Activated CD4-positive, alpha-beta memory T cell treated with anti-CD3 and anti-CD28 coated beads, Interleukin-2, amount 10 ng/mL, durations not matched to agents 7 days and 5 days (primary cell): ENCODE measurements at places on chromosomes 4 and X.

- DNase-seq = no peak
- H3K27ac ChIP-seq = no peak overlapping the region
- no peak overlapping the region for H3K4me3 ChIP-seq
- no peaks in the 10 kb centered on the region for H3K27me3 ChIP-seq
- H3K4me1 ChIP-seq = no peaks in the 10 kb centered on the region
Measured at GRCh38 chrX:155715141-155715540, 102.4 kb upstream of the TMLHE start.

GRCh38 chr4:108291137-108291536 lies 122.4 kb upstream of the LEF1 start:
- H3K27me3 ChIP-seq = peaks cover 4% of the 10 kb centered on the region
- no peak overlapping the region for H3K27ac ChIP-seq
- H3K36me3 ChIP-seq = no peaks in the 10 kb centered on the region
- no peak for DNase-seq
- H3K4me1 ChIP-seq = no peaks in the 10 kb centered on the region
- no peak overlapping the region for H3K4me3 ChIP-seq

DNA sequence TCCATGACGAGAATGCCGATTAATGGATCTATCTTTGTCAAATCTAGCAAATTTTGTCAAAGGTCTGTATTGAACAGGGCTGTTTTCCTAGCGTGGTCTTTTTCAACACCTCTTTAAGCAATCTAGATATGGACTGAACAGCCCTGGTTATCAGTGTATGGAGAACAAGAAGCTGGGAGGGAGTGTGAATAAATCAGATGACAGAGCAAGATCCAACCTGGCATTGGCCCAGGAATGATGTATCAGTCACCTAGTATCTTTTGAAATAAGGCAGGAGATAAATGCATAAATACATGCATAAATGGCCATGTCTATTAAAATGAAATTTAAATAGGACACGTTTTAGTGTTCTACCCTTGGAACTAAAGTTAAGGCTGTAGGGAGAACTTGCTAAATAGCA lies 15.7 kb upstream of the AP1S2 start:
- no peak overlapping the region for H3K4me3 ChIP-seq
- no peak overlapping the region for H3K27ac ChIP-seq
- no peaks in the 10 kb centered on the region for H3K36me3 ChIP-seq
- H3K4me1 ChIP-seq = no peaks in the 10 kb centered on the region
- DNase-seq = no peak

DNA sequence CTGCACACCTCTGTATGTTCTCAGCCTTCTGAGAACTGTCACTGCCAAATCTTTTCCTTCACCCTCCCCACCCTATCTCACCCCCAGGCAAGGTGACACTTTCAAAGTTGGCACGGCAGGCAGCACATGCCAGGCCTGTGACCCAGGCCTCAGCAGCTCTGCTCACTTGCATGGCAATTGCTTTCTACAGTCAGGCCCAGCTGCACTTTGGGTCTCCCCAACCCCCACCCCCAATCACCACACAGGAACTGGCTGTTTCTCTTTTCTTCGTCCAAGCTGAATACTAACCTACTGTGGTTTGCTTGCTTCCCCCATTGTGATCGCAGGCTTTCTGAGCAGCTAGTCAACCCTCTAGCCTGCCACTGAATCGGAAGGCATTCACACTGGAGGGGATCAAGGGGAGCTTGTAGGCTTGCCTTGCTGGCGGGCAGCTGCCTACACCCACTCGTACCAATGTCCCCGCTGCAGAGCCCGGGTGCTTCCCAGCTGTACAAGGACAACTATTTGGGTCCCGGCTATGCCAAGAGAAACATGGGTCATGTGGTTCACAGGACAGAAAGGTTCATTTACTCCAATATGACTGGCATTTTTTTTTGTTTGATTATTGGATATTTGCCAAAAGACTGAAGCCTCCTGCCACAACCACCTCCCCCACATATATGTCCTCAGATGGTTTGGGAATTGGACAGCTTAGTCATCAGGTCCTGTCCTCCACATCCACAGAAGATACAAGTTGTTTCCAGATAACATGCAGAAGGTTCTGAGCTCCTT lies 28.1 kb downstream of the SLC25A43 start:
- H3K27me3 ChIP-seq = no peaks in the 10 kb centered on the region
- no peak for DNase-seq
- H3K36me3 ChIP-seq = no peaks in the 10 kb centered on the region
- H3K4me3 ChIP-seq = no peak overlapping the region
- H3K27ac ChIP-seq = peak overlapping the region; percentile 31

DNA sequence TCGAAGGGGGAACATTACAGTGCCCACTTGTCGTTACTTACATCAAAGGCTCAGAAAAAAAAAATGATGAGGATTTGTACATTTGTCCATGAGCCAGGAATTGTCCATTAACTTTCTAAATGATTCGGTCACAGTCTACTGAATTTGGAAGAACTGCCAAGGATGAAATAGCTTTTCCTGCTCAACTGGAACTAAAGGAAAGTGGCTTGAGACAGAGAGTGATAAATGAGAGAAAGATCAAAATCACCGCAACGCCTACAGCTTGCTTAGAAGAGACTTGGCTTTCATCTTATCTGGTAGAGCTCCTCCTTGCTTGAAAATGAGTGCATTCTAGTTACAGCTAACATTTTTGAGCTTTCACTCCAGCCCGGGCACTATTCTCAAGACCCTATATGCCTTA lies 55.5 kb upstream of the ADGRG2 start:
- no peaks in the 10 kb centered on the region for H3K27me3 ChIP-seq
- H3K27ac ChIP-seq = no peak overlapping the region
- H3K4me3 ChIP-seq = no peak overlapping the region
- DNase-seq = no peak

GRCh38 chr4:143084566-143084965 lies 100.2 kb upstream of the USP38 start:
- H3K27ac ChIP-seq = no peak overlapping the region
- H3K4me3 ChIP-seq = no peak overlapping the region
- H3K36me3 ChIP-seq = no peaks in the 10 kb centered on the region

- H3K4me1 ChIP-seq = no peaks in the 10 kb centered on the region
- H3K36me3 ChIP-seq = no peaks in the 10 kb centered on the region
- H3K27me3 ChIP-seq = no peaks in the 10 kb centered on the region
- H3K27ac ChIP-seq = no peak overlapping the region
- no peak overlapping the region for H3K4me3 ChIP-seq
Measured at GRCh38 chr4:181960384-181960783, 282.8 kb upstream of the TENM3 start.

DNA sequence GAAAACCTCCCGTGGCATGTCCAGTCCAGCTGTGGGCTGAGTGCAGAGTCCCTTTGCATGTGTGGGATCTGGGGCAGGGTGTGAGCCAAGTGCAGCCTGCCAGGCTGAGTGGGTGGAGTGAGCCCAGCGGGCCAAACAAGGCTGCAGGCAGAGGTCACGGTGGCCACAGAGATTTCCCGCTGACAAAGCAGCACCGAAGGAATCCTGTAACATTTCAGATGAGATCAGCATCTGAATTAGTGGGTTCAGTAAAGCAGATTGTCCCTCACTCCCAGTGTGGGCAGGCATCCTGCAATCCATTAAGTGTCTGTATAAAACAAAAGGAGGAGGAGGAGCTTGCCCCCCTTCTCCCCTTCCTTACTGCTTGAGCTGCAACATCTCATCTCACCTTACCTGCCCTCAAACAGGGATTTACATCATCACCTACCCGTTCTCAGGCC lies 324.4 kb downstream of the FAT4 start:
- no peaks in the 10 kb centered on the region for H3K4me1 ChIP-seq
- H3K4me3 ChIP-seq = no peak overlapping the region
- no peaks in the 10 kb centered on the region for H3K36me3 ChIP-seq
- no peak overlapping the region for H3K27ac ChIP-seq

DNA sequence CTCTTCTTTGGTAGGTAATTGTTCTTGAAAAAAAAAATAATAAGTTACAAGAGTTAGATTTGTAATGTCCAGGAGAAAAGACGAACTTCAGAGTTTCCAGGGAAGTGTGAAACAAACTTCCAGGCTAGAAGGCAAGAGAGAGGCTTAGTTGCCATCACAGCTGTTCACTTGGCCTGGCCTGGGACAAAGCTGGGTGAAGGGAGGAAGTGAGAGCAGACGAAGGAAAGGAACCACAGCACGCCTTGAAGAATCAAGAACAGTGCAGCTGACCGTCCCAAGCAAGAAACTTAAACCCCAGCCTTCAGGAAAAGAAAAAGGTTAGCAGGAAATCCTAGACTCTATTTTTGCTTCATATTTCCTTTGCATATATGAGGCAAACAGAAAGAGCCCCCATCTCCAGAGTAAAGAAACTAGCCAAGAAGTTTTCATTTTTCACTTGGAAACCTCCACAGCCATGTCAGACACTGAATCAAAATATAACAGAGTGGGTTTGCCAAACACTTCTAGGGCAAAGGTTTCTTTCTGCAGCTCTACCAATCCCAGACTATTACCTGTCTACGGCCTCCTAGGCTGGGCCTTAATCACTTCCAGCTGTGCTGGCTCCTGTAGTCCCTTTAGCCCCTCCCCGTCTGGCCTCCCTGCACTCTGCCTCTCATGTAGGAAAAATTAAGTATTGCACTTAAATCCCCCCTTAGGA lies 209.6 kb downstream of the SPATA18 start:
- peaks cover 3% of the 10 kb centered on the region for H3K27me3 ChIP-seq
- no peak overlapping the region for H3K4me3 ChIP-seq
- H3K4me1 ChIP-seq = no peaks in the 10 kb centered on the region
- no peak overlapping the region for H3K27ac ChIP-seq

GRCh38 chrX:106611317-106611678 lies 480 bp upstream of the RADX start:
- H3K27me3 ChIP-seq = no peaks in the 10 kb centered on the region
- H3K36me3 ChIP-seq = no peaks in the 10 kb centered on the region
- H3K4me3 ChIP-seq = peak overlapping the region; percentile 84
- H3K27ac ChIP-seq = peak overlapping the region; percentile 80

GRCh38 chr4:56603297-56603696 lies 77.8 kb downstream of the HOPX start:
- H3K27ac ChIP-seq = no peak overlapping the region
- DNase-seq = no peak
- H3K27me3 ChIP-seq = peaks cover 20% of the 10 kb centered on the region
- H3K36me3 ChIP-seq = no peaks in the 10 kb centered on the region

DNA sequence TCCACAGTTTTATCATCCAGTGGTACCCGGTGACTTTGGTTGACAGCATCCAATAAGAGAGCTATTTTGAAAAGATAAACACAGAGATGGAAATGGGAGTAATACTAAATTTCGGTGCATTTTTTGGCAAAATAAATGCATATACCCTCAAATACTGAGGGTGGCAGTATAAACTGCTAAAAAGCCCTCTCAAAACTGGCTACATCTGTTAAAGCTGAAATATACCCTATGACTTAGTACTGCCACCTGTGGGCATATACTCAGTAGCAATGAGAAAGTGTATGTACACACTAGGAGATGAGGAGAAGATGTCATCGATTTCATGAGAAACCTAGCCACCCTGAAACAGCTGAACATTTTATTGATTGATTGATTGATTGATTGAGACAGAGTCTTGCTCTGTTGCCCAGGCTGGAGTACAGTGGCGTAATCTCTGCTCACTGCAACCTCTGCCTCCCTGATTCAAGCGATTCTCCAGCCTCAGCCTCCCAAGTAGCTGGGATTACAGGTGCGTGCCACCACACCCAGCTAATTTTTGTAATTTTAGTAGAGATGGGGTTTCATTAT lies 12.2 kb upstream of the TMEM128 start:
- no peaks in the 10 kb centered on the region for H3K27me3 ChIP-seq
- no peaks in the 10 kb centered on the region for H3K36me3 ChIP-seq
- H3K27ac ChIP-seq = no peak overlapping the region

- no peak overlapping the region for H3K4me3 ChIP-seq
- no peaks in the 10 kb centered on the region for H3K27me3 ChIP-seq
- no peaks in the 10 kb centered on the region for H3K36me3 ChIP-seq
- DNase-seq = no peak
- no peaks in the 10 kb centered on the region for H3K4me1 ChIP-seq
- no peak overlapping the region for H3K27ac ChIP-seq
Measured at GRCh38 chr4:31995943-31996901, 1276.1 kb downstream of the PCDH7 start.

DNA sequence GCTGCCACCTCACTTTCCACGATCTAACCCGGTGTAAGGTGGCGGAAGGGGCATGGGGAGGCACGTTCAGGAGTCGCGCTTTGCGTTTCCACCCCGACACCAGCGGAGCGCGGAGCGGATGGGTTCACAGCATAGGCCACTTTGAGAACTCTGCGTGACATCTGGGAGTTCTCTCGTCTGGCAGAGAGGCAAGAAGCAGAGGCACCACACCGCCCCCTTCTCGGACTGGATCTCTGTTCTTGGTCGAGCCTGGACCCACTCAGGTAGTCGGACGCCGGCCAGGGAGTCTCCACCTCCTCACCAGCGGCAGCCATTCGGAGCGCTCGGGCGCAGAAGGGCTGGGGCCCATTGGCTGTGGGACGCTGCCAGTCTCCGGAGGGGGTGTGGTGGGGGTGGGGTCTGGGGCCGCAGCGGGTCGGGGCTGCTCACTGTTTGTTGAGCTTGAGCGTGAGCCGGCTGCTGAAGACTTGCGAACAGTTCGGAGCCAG lies at the start of gene DACH2:
DACH2 (plus strand) TSS at position 428 of the 488 bp plus-strand sequence.
- no peak within 1 kb of the TSS for H3K27ac ChIP-seq
- H3K4me1 ChIP-seq = no peaks in the 10 kb centered on the region
- DNase-seq = peak; percentile 32

GRCh38 chr4:6377626-6378492 lies 94.6 kb downstream of the PPP2R2C start:
- peaks cover 15% of the 10 kb centered on the region for H3K27me3 ChIP-seq
- no peak overlapping the region for H3K27ac ChIP-seq
- H3K36me3 ChIP-seq = no peaks in the 10 kb centered on the region
- no peak for DNase-seq

DNA sequence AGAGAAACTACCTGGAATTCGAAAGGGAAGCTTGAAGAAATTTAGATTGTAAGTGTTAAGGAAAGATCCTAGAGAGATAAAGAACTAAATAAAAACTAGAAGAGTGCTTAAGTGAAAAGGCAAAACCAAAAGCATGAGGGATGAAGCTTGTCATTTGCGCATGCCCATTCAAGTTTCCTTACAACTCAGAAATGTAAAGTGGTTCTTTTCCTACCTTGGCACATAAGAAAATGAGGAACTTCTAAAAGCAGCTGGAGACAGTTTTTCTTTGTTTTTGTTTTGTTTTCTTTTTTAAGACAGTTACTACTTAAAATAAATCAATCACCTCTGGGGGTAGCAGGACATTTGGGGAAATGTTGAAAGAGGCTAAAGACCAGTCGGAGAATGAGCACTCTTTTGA lies 1304.4 kb upstream of the PCDH7 start:
- H3K4me3 ChIP-seq = no peak overlapping the region
- no peaks in the 10 kb centered on the region for H3K36me3 ChIP-seq
- H3K27ac ChIP-seq = no peak overlapping the region
- no peaks in the 10 kb centered on the region for H3K27me3 ChIP-seq
- no peak for DNase-seq

DNA sequence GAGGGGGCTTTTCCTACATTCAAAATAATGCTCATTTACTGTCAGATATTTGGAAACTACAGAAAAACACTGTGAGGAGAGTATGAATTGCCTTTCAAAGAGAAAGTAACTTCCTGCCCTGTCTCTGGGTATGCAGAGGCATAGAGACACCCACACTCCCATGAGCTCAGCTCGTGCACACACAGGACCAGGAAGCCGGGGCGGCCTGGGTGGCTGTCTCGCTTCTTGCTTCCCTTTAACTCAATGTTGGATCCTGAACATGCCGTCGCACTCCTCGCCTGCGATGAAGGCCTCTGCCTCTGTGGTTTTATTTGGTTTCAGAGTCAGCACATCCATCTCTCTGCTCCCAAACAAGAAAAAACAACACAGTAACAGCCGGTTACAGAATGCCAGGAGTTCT lies 40.1 kb upstream of the GPR78 start:
- H3K4me3 ChIP-seq = no peak overlapping the region
- H3K4me1 ChIP-seq = peaks cover 8% of the 10 kb centered on the region
- no peak for DNase-seq
- no peaks in the 10 kb centered on the region for H3K36me3 ChIP-seq
